ENCODE measurements at places on chromosomes 11 and 22.

GRCh38 chr11:134731213-134731961, 319.3 kb upstream of the B3GAT1 start:
- no peak for DNase-seq

DNA sequence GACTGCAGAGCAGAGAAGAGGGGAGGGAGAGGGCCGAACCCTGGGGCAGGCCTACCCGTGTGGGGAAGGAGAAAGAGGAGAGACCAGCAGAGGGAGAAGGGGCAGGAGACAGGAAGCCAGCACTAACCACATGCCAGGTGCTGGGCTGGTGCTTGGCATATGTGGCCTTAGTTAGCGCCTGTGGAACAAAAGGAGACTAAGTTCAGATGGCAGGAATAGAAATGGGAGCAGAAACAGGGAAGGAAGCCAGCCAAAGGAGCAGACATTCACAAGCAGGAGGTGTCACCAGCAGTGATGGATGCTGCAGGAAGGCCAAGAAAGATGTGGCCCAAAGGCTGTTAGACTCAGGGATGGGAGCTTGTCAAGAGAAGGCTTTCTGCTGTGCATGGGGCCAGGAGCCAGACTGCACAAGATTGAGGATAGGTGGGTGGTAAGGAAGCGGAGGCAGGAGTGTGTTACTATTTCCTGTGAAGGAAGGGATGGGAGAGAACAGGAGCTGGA, 26.7 kb downstream of the TREH start:
- DNase-seq, result no peak

DNA sequence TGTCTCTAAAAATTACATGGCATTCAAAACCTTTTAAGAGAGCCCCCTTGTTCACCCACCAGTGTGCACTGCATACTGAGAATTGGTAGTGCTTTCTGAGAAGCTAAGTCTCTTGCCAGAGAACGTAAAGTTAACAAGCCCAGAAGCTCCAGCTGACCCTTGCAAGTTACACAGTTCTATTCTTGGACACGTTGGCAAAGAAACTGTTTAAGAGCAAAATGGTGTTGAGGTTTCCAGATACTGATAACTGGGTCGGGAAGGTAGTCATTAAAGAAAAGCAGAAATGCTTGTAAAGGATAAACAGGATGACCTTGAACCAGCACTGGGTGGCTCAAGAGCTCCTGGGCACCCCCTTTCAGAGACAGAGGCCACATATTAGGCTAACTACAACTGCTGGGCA, 284.8 kb downstream of the CADM1 start:
- no peak for DNase-seq

DNA sequence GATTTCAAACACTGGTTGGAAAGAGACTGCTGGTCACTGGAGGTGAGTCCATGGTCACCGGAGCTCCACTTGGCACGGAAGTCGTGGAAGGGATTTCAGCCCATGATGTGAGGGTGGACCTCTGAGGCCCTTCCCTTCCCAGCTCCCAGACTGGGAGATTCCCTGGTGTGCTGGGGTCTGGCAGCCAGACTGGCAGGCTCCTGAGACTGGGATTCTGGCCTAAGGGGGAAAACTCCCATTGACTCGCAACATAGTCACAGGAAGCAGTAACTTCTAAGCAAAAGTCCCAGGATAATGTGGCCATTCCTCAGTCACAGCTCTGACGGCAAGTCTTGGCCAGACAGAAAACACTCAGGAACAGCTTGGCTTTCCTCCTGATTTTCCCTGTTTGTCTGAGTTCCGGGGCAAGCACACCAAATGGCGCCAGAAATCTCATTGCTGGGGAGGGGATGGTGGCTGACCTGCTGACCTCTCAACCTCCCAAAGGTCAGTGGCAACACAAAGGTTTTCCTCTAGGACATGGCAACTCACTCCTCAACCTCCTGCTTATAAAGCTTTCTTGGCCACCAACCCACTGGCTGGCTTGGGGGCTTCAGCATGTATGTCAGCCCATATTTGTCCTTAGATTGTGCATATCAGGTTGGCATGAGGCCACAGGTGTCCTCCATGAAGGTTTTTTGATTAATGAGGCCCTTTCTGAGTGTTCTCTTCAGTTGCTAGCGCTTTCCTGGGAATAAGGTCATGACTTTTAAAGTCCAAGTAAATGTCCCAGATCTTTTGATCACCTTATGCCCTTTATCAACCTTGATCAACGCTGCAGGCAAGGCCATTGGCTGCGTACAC, 99.5 kb downstream of the CCDC81 start:
- DNase-seq, result no peak

DNA sequence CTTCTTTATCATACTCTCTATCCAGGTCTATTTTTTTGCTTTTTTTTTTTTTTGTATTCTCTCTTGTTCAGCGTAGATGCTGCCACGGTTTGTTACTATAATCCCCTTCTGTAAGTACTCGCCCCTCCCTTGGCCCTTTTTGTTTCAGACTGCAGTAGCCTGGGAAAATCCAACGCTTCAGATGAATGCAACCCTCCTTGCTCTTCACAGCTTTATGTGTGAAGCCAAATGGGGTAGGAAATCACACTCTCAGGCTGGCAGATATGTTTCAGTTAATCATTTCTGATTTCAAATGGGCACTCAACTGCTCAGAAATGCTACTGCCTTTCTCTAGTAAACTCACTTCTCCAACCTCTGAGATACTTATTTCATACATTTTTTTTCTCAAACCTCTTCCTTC, 149.1 kb downstream of the LARGE1 start:
- DNase-seq, result no peak

DNA sequence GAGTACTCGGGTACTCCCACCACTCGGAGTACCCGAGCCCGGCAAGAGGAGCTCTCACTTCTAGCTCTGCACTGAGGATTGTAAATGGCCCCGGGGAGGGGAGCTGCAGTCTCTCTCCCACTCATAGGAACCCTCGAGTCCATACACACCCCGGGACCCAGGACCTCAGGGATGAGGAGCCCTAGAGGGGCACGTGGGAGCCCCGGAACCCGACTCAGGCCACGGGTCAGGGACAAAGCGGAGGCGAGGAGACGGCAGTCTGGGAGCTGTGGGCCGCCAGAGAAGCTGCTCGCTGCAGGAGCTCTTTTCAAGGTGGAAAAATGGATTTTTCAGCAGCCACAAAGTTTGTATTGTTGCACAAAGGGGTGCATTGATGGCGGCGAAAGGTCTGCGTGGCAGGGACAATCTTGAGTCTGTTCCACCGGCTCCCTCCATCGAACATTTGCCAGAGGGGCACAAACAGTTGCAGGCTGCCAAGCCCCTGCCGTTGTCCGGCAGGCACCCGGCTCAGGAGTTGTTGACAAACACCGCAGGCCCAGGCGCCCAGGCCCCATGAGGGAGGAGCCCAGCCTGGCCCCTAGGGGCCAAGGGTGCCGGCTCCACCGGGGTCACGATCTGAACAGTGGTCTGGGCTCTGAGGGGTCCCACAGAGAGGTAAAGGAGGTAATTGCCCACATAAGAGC, 5.7 kb upstream of the FLI1 start:
- DNase-seq, result no peak

- no peak for DNase-seq
Measured at GRCh38 chr22:25644122-25644521, 79.6 kb downstream of the GRK3 start.

- no peak for DNase-seq
Measured at GRCh38 chr11:15830741-15831428, 525.5 kb downstream of the SOX6 start.

- no peak for DNase-seq
Measured at GRCh38 chr11:64501500-64502427, 89.3 kb upstream of the SLC22A12 start.

DNA sequence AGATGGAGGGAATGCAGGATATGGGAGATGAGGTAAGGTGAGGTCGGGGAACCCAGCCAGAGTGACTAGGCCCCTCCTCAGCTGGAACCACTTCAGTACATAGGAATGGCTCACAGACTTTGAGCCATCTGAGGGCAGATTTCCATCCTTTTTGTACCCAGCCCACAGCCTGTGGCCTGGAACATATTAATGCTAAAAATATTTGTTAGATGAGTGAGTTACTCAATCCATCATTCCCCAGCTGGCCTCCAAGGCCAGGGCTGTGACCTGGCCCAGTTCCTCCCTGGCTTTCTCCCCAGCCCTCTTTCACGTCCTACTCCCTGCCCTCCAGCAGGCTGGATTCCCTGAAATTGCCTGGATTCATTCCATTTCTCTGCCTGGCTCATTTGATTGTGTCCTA, 57.2 kb upstream of the PRDM11 start:
- peak; percentile 60 for DNase-seq

DNA sequence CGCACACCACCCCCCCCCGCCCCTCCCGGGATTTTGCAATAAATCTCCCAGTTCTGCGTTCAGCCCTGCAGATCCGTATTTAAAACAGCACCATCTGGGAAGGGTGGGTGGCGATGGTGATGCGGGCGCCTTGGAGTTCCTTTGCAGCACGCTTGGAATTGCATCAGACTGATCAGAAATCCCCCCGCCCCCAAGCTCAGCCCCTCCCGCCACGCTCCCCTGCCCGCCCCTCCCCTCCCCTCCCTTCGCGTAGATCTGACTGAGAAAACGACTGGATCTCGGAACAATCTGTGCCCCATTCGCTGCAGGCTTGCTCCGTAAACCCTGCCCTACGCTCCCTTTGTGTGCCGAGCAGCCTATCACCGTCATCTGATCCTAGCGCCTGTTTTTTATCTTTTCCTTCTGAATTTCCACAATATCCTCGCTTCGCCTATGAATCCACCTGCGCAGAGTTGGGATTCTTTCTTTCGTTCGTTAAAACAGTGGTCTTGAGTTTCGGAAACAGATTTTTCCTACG, 18.1 kb upstream of the BDNF start:
- DNase-seq, result no peak

- DNase-seq, result peak; percentile 73
Measured at GRCh38 chr22:44309137-44309536, 3.6 kb downstream of the SHISAL1 start.

GRCh38 chr11:117816151-117816741, 8.3 kb downstream of the FXYD2 start:
- no peak for DNase-seq

DNA sequence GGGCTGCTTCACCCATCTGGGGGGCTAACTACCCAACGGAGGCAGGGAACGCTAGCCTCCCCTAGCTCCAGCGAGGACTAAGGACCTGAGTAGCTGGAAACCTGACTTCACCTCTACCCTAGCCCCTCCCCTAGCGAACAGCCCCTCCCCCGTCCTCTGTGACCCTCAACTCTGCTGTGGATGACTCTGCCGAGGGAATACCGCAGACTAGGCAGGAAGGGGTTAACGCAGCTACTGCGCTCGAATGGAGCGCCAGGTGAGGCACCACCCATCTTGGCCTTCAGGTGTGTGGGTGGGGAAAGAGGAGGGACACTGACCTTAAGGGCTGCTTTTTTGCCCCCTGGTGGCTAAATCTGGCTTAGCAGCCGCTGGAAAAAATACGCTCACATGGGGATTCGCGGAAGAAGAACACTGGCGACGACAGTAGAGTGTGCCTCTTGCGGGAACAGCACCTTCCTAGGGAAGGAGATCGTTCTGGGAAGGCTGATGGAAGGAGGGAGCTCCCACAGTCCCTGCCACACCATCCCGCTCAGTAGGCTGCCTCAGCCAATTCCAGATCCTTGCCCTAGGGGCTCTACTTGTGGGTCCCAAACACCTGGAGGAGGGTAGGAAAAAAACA, 4.5 kb upstream of the BCL9L start:
- no peak for DNase-seq

Data from HFF-Myc (cell line).